GM04503 (cell line): ENCODE measurements at places on chromosomes 2 and 18.

DNA sequence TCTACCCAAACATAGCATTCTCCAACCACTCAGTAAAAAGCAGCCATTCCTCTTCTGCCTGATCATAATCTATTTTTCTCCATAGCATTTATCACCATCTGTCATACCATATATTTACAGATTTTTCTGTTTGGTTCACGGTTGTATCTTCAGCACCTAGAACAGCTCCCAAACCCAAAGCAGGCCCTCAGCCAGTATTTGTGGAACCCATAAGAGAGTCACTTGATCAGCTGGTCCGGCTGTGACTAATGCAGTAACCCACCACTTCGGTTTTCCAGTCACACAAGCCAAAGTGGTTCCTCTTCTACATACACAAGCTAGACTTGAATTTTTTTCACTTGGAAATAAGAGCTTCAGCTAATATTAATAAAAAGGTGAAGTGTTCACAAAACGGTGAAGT, 511.6 kb upstream of the CELF4 start:
- no peak for DNase-seq

GRCh38 chr2:127810156-127810618, 784 bp downstream of the WDR33 start:
- DNase-seq: no peak

DNA sequence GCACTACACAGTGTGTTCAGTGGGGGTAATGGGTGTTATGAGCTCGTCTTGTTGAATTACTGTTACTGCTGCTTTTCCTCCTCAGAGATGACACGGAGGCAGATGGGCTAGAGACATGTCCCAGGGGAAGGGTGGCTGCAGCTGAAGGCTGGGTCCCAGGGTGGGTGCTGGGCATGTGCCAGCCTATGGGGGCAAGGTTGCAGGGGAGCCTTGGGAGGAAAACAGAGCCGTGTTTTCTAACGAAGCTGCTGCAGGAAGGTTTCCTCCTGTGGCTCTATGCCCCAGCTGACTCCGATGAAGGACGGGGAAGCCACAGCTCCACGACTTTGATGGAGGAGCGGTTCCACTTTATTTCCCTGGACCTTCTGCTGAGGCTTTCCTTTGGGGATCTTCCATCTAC, 42.4 kb downstream of the ASB18 start:
- DNase-seq: no peak

DNA sequence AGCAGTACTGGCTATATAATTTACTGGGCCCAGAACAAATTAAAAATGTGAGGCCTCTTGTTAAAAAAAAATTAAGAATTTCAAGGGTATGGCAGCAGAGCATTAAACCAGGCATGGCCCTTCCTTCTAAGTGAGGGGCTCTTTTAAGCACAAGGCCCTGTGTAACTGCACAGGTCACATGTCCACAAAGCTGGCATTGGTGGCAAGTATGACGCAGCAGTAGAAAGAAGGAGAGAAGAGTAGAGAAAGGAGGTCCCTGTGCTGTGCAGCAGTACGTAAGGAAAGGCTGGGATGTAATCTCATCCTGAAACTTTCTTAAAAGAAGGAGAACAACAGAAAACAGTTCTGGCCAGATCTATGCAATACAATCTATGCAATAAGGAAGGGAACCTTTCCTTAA, 51.2 kb downstream of the MBD2 start:
- DNase-seq: no peak

- DNase-seq: no peak
Observed at GRCh38 chr2:133334923-133335322, 233.3 kb downstream of the NCKAP5 start.

GRCh38 chr2:109225170-109225782, 96.3 kb downstream of the SH3RF3 start:
- DNase-seq: no peak

- DNase-seq: no peak
Observed at GRCh38 chr2:96399342-96400048, 63.9 kb downstream of the NCAPH start.
